ENCODE measurements at places on chromosomes 1 and 21.

DNA sequence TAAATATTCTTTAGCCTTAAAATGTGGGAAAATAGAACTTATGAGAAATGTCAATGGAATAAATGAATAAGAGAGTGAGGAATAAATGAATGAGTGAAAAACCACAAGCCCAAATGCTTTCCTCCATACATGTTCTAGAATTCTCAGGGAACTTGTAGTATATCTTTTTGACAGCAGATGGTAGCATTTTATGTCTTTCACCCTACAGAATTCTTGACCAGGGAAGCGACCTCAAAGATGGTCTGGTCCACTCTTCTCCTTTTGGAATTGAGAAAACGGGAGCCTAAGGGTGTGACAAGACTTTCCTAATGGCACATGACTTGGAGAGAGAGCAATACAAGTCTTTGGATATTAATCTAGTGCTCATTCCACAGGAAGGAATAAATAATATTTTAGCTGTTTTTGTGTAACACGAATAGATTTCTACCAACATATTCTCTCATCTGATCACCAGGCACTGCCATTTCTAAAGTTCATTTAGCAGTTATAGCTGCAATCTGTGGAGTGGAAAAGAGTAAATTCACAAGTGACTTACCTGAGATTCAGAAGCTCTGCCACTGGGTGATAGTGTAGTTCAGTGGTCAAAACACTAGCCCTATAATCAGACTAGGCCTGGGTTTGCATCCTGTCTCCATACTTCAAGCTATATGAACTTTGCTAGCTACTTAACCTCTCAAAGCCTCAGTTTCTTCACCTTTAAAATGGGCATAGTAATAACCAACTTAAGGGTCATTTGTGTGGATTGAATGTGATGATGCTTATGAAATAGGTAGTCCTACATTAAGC lies 15.0 kb upstream of the F5 start:
- no peak for DNase-seq

- DNase-seq = no peak
Observed at GRCh38 chr21:32765058-32765457, 6.5 kb downstream of the PAXBP1 start.

- no peak for DNase-seq
Observed at GRCh38 chr21:25734654-25734903, 125 bp downstream of the ATP5PF start.

- DNase-seq = no peak
Observed at GRCh38 chr1:178926046-178926445, 55.2 kb upstream of the ANGPTL1 start.

DNA sequence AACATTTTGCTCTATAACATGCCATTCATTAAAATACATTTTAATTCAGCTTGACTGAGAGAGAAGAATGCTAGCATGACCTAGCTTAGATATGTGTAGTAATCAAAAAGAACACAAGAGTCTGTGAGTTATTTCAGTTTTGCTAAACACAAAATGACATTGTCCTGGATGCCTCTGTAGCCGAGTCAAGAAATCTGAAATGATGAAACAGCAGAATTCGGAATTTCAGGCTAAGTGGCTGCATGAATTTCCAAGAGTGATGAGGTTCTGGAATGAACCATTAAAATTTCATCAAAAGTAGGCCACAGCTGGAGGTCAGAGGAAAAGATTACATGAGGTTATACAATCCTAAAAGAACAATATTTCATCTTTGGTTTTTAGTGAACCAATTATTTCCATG lies 79.1 kb upstream of the CXADR start:
- DNase-seq = no peak

GRCh38 chr1:26582053-26582835 lies 52.7 kb downstream of the RPS6KA1 start:
- no peak for DNase-seq

GRCh38 chr1:243718893-243719292 lies 131.2 kb downstream of the AKT3 start:
- no peak for DNase-seq

GRCh38 chr1:2004856-2005255 lies 1.3 kb upstream of the CFAP74 start:
- no peak for DNase-seq

GRCh38 chr21:46597031-46597430 lies 7.9 kb downstream of the S100B start:
- no peak for DNase-seq

- no peak for DNase-seq
Observed at GRCh38 chr1:2637442-2638145, 4.8 kb upstream of the MMEL1 start.

- DNase-seq = no peak
Observed at GRCh38 chr1:204198348-204199340, 2.4 kb upstream of the KISS1 start.

DNA sequence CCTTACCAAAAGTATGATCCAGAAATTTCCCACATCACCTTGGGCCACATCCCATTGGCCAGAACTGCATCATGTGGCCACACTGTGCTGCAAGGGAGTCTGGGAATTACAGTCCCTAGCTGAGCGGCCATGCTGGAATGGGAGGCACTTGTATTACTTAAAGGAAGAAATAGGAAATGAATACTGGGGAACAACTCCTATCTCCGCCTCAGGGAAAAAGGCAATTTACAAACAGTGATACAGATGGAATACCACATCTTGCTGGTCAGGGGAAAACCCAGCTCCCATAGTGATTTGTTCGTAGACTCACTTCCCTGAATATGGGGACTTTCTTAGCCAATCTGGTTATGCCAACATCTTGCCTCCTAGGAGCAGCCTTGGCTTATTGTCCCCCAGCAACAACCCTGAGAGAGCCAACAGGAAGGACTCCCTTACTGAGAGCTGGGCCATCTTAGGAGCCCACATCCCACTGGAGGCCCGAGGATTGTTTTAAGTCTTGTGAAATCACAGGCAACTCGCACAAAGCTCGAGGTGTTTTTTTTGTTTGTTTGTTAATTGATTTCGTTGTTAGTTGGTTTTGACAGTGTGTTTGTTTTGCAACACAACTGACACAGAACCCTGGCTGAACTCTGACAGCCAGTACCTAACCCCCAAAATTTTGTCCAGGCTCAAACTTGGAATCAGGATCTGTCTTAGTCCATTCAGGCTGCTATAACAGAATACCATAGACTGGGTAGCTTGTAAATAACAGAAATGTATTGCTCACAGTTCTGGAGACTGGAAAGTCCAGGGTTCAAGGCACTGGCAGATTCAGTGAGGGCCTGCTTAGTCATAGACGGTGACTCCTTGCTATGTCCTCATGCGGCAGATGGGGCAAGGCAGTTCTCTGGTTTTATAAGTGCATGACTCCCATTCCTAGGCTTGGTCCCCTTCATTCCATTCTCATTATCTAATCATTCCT lies 14.9 kb downstream of the CDA start:
- no peak for DNase-seq

- no peak for DNase-seq
Observed at GRCh38 chr21:22961258-22961657, 1963.0 kb downstream of the NCAM2 start.

DNA sequence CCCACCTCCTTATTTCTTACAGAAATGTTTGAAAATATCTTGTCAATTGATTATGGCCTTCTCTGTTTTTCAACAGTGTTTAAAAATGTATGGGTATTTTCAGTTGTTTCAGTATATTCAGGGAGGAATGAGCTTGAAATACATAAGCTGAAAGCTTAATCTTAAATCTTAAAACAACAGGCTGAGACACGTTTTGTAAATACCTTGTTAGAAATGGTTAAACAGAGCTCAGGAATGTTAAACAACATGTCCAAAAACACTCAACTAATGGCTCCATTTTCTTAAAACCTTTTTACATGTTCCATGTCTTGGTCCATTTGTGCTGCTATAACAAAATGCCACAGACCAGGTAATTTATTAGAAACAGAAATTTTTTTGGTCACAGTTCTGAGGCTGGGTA lies 953.8 kb upstream of the ADGRL2 start:
- DNase-seq = no peak

- DNase-seq = no peak
Observed at GRCh38 chr1:70719154-70719553, 308.1 kb downstream of the CTH start.

DNA sequence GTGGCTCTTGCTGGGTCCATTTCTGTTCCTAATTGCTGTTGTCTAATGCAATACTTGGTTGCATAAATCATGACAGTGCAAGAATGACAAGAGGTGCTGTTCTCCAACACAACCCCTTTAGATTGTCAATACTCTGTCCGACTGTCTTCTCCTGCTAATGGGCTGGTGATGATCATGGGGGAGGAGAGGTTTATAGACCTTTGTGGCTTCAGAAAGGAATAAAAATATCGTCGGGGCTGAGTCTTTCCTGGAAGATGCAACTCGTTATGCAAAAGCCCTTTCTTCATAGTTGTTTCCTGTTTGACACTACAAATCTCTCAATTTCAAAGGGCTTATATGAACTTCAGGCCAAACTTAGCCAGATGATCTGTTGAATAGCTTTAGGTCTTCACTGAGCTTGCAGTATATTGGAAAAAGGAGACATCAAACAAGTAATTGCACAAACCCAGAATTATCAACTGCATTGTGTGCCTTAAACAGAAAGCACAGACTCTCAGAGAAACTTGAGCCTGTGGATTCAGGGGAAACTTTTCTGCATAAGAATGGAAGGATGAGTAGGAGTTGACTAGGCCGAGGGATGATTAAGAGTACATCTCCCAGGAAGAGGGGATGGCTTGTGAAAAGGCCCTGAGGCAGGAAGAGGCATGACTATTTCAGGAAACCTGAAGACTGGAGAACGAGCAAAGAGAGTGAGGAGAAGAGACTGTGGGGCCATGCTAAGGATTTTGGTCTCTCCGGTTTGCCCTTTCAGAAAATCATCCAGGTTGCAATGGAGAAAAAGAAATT lies 107.6 kb downstream of the TSEN15 start:
- DNase-seq = no peak

DNA sequence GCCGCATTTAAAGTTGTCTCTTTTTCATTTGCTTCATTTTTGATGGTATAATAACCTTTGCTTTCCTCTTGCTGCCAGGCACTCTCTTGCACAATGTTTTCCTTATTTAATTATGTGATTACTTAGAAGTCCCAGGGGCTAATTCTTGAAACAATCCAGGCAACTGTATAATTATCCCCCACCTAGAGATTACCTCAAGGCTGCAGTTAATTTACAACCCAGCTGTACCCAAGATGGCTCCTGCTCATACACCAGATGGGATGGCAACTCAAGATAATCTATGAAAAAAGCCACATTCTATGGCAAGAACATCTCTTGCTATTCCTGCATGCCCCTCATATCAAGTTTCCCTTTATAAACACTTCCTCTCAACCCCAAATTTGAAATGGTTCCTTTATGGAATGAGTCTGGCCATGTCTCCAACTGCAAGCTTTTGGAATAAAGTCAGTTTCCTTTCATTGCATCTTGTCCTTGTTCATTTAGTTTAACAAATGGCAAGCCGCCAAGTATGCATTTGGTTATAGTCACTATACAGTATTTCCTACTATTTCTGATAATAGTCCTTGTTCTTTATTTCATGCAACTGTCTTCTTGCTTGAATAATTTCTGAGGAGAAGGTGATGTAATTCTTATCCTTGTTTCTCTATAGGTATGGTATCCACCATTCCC lies 1042.6 kb downstream of the PLA2G4A start:
- no peak for DNase-seq

DNA sequence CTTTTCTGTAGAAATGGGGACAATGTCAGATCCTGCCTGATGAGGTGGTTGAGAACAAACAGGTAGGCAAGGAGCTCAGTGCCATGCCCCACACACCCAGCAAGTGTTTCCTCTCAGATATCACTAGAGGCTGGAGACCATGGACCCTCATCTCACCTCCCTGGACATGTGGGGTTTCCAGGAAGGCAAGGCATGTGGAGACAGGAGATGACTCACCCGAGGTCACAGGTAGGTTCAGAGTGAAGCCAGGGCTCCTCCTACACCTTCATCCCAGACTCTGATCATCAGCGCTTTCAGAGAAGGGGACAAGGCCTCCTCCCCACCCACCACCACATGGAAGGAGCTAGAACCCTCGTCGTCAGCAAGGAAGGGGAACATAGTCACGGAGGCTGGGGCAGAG lies 69.2 kb downstream of the MATN1 start:
- DNase-seq = no peak

GRCh38 chr1:38942664-38943428 lies 1.2 kb upstream of the RHBDL2 start:
- DNase-seq = no peak

GRCh38 chr1:26889551-26890466 lies at the start of gene GPN2:
Gene GPN2 (minus strand): TSS chr1:26890283. CDS start chr1:26890096, 187 bp downstream.
- DNase-seq = peak; percentile 65

DNA sequence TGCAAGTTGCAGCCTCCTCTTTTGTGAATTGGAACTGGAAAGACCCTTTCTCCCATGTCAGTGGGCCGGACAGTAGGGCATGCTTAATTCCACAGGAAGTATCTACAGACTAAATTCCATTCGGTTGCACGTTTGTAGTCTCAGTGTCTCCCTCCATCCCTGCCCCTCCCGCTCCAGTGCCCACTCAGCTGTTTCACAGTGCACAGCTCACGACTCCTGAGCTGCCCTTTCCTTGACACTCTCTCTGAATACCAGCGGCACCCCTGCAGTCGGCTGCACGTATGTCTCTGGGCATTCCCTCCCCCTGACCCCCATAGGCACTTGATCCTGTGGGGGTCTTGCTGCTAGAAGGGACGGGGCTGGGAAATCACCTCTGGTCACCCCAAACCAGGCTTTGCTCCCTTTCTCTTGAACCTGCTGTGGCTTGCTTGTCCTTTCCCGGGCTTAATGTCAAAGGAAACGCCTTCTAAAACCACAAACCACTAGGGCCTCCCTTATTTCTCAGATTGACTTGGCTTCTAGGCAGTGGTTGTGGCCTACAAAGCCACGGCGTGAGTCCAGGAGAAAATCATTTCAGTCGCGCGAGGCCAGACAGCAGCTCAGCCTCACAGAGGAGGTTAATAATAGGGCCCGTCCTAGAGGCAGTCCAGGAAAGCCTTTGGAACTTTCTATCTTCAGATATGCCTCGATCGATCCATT lies 365.3 kb upstream of the PROX1 start:
- peak; percentile 28 for DNase-seq

DNA sequence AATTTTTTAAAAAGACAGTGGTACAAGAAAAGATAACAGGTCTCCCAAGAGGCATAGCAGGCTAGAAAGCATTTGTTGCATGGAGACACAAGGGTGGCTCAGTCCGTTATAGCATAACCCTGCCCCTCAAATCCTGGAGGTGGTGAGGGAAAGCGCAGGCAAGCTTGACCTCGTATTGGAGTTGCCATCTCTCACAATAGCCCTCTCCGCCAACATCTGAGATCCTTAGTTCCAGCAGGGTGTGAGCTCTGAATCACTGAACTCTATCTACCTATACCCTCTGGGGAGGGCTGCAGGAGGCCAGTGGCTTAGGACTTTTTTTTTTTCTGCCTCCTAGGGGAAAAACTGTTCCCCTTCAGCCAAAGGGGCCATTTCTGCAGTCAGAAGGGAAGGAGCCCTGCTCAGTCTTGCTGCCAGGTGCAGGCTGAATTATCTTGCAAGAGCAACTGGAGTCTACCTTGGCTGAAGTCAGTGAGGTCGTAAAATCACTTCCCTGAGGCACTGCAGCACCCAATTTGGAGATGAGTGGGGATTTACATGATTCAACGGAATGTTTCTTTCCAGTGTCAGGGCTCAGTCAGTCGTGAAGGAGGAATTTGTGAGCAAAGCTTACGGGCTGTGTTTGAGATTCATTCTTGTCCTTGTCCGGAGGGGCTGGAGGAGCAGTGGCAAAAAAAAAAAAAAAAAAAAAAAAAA lies 17.2 kb upstream of the C8A start:
- DNase-seq = no peak

GRCh38 chr1:244150071-244150470 lies 99.0 kb downstream of the ZBTB18 start:
- no peak for DNase-seq

GRCh38 chr1:117985973-117986372 lies 56.4 kb downstream of the WDR3 start:
- no peak for DNase-seq

- no peak for DNase-seq
Observed at GRCh38 chr1:62230718-62231117, 36.1 kb downstream of the L1TD1 start.

GRCh38 chr1:206705191-206705590 lies 20.5 kb downstream of the MAPKAPK2 start:
- no peak for DNase-seq
